ENCODE measurements at places on chromosomes 5 and 9.
A peak's percentile ranks its signal among the peaks of the same experiment; 100 is the strongest.

- no peak for DNase-seq
Measured at GRCh38 chr5:51890435-51891116, 507.3 kb downstream of the ISL1 start.

DNA sequence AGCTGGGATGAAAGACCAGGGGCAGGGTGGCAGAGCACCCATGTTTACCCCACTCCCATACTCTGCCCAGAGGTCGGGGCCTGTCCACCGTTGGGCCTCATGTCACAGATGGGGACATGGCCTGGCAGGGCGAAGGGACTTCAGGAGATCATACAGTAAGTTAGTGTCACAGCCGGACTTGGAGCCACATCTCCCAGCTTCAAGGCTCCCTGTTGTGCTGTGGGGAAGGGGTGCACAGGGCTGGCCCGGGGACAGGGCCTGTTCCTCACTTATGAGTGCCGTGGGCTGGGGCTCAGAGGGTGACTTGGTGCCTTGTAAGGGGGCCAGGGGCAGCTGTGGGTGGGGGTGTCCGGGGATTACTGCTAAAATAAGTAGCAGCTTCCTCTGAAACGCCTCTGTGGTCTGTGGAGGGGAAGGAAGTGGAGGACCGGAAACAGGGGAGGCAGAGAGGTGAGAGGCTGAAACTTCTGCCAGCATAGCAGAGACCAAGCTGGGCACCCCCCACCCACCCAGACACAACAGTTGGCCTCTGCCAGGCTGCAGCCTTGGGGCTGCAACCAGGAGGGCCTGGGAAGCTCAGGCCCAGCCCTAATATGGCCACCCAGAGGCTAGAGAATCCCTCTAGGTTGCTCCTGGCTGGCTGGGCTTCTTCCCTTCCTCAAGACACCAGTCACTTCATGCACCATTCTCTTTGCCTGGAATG, 41.1 kb upstream of the NEK6 start:
- peak; percentile 51 for DNase-seq

DNA sequence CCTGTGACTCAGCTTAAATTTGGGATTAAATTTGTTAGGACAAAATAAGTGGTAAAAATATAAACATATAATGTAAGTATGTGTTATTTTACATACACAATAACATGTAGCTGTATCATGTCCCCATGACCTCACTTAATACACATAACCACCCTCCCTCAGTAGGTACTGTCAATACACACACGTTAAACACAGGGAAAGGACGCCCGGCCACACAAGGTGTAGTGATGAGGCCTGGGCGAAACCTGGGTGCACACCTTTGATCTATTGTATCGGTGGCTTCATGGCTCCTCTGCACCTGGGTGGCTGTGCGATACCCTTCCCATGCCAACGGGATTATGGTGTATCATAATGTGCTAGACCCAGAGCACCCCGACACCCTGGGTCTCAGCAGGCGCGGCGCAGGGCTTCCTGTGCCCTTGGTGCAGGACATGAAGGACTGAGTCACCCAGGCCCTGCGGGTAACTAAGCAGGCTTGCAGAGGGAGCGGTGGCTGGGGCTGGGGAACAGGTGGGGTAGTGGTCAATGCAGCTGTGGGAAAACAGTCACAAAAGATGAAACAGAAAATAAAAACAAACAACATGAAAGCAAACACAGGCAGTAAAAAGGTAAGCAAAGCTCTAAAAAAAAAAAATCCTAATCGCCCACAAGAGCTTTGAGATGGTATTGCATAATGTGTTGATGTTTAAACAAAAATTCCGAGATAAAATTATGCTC, 127.5 kb upstream of the RETREG1 start:
- no peak for DNase-seq

DNA sequence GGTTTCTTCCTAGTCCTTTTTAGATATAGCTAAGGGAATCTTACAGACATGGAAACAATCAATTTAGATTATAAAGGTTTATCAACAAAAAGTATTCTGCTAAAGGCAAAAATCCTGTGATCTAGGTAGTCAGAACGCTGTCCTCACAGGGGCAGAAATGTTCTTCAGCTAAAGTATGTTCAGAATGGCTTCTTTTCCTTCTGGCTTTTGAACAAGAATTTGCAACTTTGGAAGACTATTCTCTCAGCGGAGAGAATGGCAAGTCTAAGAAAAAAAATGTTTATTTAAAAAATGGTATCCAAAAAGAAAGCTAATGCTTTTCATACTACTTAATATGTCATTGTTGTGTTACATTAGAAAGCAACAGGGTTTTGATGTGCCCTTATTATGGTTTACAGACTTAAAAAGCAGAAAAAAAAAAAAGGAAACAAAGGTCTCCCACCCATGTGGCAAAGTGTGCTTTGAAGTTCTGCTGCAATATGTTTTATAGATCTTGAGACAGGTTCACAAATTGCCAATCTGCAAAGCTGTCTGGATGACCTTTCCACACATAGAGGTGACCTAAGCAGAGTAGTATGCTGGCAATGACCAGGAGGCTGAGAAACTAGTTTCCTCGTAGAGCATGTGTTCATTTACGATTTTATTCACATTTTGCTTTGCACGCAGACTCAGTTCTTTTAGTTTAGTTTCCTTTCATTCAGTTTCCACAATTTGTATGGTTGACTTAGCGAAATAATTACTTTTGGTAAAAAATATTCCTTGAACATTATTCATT, 45.1 kb upstream of the PJA2 start:
- no peak for DNase-seq

DNA sequence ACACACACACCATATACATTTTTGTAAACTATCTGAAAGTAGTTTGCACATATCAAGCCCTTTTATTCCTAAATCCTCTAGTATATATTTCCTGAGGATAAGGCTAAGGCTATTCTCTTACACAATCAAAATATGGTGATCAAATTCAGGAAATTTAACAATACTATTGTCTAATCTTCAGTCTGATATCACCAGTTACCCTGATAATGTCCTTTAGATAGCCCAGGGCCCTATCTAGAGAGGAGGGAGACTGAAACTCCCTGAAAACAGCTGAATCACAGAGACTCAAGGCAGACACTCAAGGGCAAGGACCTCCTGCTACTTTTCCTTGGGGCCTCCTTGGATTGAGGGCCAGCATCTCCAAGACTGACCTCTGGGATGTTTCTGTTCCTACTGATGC, 30.4 kb downstream of the PTTG1 start:
- DNase-seq: no peak

DNA sequence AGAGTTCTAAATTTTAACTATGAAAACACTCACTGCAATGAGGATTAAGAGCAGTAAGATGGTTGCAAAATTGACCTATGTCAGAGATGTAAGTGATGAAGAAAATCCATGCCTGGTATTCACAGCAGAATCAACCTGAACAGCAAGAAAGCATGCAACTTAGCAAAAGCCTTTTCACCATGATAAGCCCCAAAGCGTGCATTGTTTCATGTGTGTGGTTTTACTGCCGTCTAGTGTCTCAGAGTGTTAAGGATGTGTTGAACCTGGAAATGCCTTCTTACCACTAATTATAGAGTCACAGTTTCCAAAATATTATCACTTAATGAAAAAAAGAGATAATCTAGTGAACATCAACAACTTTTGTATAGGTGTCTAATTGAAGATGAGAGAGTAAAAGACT, 415.2 kb upstream of the TRPC7 start:
- no peak for DNase-seq

DNA sequence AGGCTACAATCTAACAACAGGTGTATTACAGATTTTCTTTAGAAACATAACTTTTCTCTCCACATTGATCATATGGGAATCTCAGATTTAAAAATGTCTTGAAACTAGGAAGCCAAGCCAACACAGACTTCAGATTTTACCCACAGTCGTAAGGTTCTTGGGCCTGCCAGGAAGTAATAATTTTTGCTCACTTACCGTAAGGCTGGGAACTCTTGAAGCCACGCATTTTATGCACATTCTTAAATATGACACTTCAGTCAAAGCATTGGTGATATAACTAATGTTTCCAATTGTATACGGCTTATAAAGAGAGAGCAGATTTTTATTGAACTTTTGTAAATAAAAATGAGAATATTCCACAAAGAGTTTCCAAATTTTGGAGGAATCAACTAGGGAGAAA, 328.9 kb upstream of the TRPC7 start:
- DNase-seq: no peak

- DNase-seq: no peak
Measured at GRCh38 chr5:30736669-30737068, 456.8 kb upstream of the CDH6 start.

DNA sequence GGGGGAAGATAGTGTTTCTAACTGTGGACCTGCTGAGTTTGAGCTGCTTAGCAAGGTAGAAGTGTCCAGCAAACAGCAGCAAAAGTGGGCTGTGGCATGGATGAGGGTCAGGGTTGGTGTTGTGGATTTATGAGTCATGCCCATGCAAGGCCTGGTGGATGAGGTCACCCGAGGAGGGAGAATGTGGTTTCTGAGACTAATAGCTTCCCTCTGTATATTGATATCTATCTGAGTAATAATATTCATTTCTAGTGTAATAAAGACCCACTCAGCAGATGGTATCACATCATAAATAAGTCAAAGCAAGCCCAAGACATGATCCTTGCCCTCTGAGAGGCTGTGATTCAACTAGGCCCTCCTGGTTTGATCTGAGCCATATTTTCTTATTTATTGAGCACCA, 597.8 kb upstream of the CLINT1 start:
- DNase-seq: peak; percentile 81

DNA sequence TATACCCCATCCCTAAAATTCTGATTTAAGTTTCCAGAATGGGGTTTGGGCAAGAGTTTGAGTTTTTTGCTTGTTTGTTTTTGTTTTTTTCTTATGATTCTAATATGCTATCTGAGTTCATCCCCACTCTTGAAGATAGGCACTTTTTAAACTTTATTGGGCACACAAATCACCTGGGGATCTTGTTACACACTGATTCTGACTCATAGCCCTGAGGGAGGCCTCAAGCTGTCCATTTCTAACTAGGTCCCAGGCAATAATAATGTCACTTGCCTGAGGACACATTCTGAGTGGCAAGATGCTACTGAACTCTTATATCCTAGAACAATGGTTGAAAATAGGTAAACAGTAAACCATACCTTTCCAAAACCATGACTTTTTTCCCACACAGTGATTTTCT, 22.8 kb upstream of the ABLIM3 start:
- DNase-seq: no peak

- DNase-seq: no peak
Measured at GRCh38 chr9:114804505-114804904, 1.3 kb downstream of the TNFSF15 start.

- peak; percentile 38 for DNase-seq
Measured at GRCh38 chr9:137366445-137366810, 56.5 kb downstream of the EXD3 start.

GRCh38 chr5:143318833-143319232, 84.7 kb downstream of the NR3C1 start:
- DNase-seq: no peak

DNA sequence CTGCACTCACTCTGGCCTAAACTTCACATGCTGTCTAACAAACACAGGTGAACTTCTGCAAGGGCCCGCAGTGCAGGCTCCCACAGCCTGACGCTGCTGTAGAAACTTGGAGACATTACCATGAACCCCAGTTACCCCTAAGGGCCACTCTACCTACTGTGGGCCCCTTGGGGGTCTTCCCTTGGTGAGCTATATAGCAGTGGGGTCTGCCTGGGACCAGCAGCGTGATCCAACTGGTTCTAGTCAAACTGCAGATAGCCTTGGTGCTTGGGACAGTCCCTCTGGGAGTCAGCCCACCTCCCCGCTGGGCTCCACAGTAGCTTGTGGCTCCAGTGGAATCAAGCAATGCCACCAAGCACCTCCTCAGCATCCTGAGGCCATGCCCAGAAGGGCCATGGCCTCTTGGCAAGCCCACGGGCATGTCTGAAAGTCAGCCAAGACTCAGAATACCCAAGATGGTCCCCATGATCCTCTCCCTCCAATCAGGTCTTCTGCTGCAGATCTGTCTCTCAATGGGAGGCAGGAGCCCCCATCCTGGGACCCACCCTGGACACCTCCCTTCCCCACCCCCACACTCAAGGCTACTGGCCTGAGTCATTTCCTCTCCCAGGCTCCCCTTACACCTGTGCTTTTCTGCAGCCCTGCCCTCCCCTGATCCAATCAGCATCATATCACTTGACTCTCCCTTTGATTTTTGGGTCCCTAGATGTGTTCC, 230.0 kb upstream of the IRX1 start:
- peak; percentile 29 for DNase-seq

DNA sequence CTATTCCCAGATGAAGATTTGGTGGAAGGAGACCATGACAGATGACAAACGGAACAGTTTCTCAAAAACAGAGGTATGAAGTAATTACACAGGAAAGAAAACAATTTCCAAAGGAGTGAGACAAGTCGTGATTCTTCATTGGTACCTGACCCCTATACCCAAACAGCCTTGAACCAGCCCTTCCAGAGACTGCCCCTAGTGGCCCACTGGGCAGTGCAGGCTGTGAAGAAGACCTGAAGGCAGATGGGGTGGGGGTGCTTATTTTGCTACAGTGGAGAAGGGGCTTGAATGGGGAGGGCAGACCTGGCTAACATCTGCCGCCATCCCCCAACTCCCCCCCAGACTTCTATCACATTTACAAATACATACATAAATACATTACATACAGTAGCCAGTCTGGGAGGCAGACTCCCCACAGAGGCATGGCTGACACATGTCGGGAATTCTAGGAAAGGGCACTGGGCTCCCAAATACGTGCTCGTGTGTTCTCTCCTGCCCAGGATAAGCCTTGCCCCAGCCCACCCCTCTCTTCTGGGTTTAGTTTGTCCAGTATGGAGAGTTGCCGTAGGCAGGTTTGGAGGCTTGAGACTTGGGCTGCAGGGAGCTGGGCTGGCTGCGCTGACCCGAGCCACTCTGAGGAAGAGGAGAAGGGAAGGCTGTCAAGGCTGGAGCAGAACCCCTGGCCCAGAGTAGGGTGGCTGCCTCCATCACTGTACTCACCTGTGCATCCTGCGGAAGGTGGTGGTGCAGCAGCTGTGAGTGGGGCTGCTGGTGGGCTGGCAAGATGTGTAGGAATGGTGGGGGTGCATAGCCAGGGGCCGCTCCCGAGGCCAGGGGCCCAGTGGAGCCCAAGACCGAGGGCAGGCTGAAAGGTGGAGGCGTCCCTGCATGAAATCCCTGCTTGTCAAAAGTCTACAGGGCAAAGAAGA, 105.3 kb downstream of the UBE2R2 start:
- DNase-seq: no peak

DNA sequence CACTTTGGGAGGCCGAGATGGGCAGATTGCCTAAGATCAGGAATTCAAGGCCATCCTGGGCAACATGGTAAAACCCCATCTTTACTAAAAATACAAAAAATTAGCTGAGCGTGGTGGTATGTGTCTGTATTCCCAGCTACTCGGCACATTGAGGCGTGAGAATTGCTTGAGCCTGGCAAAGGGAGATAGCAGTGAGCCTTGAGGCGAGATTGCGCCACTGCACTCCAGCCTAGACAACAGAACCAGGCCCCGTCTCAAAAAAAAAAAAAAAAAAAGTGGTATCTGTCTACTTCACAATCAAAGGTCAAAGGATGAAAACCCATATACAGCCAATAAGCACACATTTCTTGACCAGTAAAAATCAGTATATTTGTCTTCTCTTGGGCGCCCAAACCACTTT, 728.5 kb upstream of the ADAMTS16 start:
- DNase-seq: no peak

DNA sequence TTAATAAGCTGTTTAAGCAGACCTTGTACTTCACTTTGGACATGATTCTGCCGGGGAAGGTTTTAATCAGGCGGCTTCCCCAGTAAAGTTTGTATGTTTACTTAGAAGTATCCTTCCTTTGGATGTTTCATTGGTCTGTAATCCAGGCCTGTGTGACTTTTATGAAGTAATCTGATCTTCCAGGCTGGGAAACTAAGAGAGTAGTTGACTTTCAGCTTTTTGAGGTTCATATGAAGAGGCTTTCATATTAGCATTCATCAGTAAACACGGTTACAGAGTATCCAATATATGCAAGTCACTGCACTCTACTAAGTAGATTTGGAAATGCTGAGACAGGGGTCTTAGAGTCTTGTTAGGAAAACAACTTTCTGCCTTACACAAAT, 1.1 kb downstream of the DNAJC21 start:
- DNase-seq: no peak
